CD8-positive, alpha-beta memory T cell (primary cell): ENCODE measurements at places on chromosomes 5 and 9. TPM values are rescaled to one million over a fixed set of nuclear protein-coding genes. Genes with fewer than 3 reads are reported as not detected.

The MEIKIN gene
- 0.69 TPM for polyA plus RNA-seq

The TNFAIP8 gene
- polyA plus RNA-seq, result 207 TPM

The ARSI gene
- polyA plus RNA-seq, result not detected

The C5orf63 gene
- 5.2 TPM for polyA plus RNA-seq

The TNFSF15 gene
- polyA plus RNA-seq, result not detected

The PLAC8L1 gene
- not detected for polyA plus RNA-seq

The PITX1 gene
- polyA plus RNA-seq, result not detected

The PAX5 gene
- not detected for polyA plus RNA-seq

The GFI1B gene
- polyA plus RNA-seq, result not detected

The MYORG gene
- 0.67 TPM for polyA plus RNA-seq

The C5orf52 gene
- polyA plus RNA-seq, result not detected

The TMEM232 gene
- 0.25 TPM for polyA plus RNA-seq

The PCA3 gene
- polyA plus RNA-seq, result not detected

The TEK gene
- polyA plus RNA-seq, result not detected
